ENCODE measurements at places on chromosomes 3 and 15.

DNA sequence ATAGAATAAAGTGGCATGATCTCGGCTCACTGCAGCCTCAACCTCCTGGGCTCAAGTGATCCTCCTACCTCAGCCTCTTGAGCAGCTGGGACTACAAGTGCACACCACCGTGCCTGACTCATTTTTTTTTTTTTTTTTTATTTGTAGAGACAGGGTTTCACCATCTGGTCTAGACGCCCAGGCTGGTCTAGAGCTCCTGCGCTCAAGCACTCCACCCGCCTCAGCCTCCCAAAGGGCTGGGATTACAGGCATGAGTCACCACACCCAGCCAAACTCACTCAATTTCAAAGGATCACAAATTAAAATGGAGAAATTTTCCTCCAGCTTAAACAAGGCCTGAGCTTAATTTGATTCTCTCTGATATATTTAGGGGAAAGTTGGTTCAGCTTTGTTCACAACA lies 27.3 kb upstream of the NMB start:
- DNase-seq = no peak

GRCh38 chr3:43426388-43426787 lies 140.0 kb downstream of the SNRK start:
- DNase-seq = no peak

- no peak for DNase-seq
Measured at GRCh38 chr3:84224262-84224661, 734.5 kb upstream of the CADM2 start.

GRCh38 chr3:13139471-13140065 lies 66.3 kb upstream of the IQSEC1 start:
- DNase-seq = no peak

- DNase-seq = no peak
Measured at GRCh38 chr3:58231666-58232065, 5.9 kb upstream of the ABHD6 start.

Data from GOT3 (cell line).